ENCODE measurements at places on chromosomes 2 and 18.
A peak's percentile ranks its signal among the peaks of the same experiment; 100 is the strongest.

- no peaks in the 10 kb centered on the region for H3K27me3 ChIP-seq
- DNase-seq: no peak
- H3K27ac ChIP-seq: no peak overlapping the region
- H3K36me3 ChIP-seq: no peaks in the 10 kb centered on the region
- peaks cover 17% of the 10 kb centered on the region for H3K4me1 ChIP-seq
Measured at GRCh38 chr2:159076241-159076640, 107.8 kb downstream of the TANC1 start.

- H3K4me3 ChIP-seq: no peak overlapping the region
- H3K27ac ChIP-seq: no peak overlapping the region
- DNase-seq: peak; percentile 29
- no peaks in the 10 kb centered on the region for H3K36me3 ChIP-seq
- no peaks in the 10 kb centered on the region for H3K4me1 ChIP-seq
Measured at GRCh38 chr2:199136681-199137080, 321.1 kb downstream of the SATB2 start.

- H3K4me3 ChIP-seq: no peak overlapping the region
- H3K27ac ChIP-seq: no peak overlapping the region
- DNase-seq: no peak
- no peaks in the 10 kb centered on the region for H3K4me1 ChIP-seq
- H3K36me3 ChIP-seq: peaks cover 34% of the 10 kb centered on the region
Measured at GRCh38 chr18:12973562-12974213, 17.5 kb upstream of the CEP192 start.

DNA sequence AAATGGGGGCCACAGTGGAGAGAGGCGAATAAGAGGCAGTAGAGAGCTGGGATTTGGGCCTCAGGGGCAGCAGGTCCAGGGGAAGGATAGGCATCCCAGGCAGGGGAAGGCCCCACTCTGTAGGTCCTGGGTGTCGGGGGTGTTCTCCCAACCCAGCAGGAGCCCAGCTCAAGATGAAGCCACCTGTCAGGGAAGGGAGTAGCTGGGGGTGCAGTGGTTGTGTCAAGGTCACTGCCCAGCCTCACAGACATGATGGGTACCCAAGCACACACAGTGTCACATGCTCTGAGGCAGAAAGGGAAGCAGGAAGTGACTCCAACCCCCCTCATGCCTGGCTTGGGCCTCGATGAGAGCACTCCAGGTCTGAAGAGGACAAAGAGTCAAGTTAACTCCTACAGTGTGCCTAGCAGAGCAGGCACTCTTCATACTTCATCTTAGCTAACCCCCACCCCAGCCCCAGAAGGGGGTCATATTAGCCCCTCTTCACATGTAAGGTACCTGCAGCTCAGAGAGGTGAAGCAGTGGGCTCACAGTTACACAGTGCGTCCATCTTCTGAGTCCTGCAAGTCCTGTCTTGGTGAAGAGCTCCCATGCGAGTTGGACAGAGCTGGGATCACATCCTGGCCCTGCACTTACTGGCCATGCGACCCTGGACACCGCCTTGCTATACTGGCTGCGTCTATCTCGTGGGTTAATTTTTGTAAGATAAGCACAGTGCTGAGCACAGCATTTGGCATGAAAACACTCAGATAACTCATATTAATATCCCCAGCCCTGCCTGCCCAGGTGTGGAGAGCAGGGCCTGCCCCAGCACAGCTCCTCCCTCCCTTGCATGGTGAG is 72.6 kb upstream of the DAPL1 start:
- no peaks in the 10 kb centered on the region for H3K27me3 ChIP-seq
- no peaks in the 10 kb centered on the region for H3K36me3 ChIP-seq
- no peaks in the 10 kb centered on the region for H3K4me1 ChIP-seq
- no peak overlapping the region for H3K4me3 ChIP-seq
- H3K27ac ChIP-seq: no peak overlapping the region
- no peak for DNase-seq
